ENCODE measurements at places on chromosomes 11 and 22.

GRCh38 chr22:50575426-50575941 lies 2.7 kb downstream of the CPT1B start:
- no peak for DNase-seq

GRCh38 chr22:20656516-20656901 lies 117.4 kb upstream of the SERPIND1 start:
- DNase-seq, result no peak

- peak; percentile 50 for DNase-seq
These were observed 542 bp downstream of the GCAT start for GRCh38 chr22:37808294-37808657.

GRCh38 chr11:94794287-94795168 lies 26.4 kb downstream of the AMOTL1 start:
- DNase-seq, result peak; percentile 91

- no peak for DNase-seq
These were observed 3.4 kb downstream of the KIRREL3 start for GRCh38 chr11:126997196-126997595.

DNA sequence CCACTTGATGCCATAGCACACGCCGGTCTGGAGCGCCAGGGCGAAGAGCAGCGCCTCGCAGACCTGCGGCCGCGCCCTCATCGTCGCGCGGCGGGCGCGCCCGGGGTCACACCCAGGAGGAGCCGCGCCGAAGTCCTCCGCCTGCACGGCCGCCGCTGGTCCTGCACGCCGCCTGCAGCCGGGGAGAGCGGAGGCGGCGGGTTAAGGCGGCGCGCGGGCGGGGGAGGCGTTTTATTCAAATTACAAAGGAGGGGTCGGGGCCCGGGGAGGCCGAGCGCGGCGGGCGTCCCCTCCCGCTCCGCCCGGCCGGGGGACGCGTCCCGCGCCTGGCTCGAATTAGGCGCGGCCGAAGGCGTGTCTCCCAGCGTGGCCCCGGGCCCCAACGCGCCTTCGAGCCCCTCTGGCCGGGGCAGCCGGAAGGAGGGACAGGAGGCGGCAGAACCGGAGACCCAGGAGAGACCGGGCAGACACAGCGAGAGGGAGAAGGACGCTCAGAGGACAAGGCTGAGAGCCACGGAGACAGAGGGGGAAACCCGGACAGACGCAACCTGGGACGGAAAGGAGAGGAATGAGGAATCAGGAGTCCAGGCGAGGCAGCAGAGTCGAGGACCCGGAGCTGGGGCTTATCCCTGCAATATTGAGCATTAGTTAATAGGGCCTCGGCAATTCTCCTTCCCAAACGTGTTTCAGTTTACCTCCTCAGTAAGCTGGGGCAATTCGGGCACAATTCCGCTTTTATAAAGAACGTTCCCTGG lies at the start of gene WNT11:
Gene WNT11, minus strand, starts transcription at position 176 of the 755 bp plus-strand sequence. Its CDS starts 95 bp downstream, at position 81.
- peak; percentile 70 for DNase-seq

DNA sequence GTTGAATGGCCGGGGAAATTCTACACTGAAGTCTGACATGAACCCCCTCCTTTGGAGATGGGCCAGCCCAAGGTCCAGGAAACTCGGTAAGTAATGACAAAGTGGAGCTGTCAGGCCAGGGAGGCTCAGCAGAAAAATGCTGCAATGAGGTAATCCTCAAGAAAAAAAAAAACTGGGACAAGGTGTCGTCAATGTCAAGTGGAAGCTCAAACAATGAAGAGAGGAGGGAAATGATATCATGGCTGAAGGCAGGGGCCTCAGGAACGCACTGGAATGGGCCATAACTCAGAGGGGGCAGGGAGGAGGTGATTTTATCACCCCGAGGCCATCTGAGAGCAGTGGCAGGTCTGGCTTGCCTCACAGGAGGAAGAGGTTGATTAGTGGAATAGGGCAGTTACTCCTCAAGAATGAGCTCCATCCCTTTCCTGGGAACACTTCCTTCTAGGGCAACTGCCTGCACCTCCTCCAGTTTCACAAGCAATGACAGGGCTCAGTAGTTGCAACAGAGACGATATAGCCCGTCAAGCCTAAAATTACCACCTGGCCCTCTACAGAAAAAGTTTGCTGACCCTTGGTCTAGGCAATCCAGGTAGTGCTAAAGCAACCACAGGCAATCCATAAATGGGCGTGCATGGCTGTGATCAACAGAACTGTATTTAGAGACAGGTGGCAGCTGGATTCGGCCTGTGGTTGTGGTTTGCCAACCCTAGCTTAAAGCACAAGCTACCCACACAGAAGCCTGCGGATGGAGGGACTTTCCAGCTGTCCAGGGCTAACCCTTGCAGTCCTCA lies 65.2 kb downstream of the FBXO7 start:
- DNase-seq, result peak; percentile 52

GRCh38 chr11:13327421-13327820 lies 49.8 kb downstream of the BMAL1 start:
- no peak for DNase-seq

GRCh38 chr11:72681226-72682153 lies 7.3 kb upstream of the PDE2A start:
- DNase-seq, result no peak

- DNase-seq, result no peak
These were observed 1344.3 kb downstream of the TBC1D22A start for GRCh38 chr22:48106715-48107259.

GRCh38 chr11:35765211-35765610 lies 102.6 kb downstream of the TRIM44 start:
- no peak for DNase-seq

GRCh38 chr11:88104408-88104807 lies 70.8 kb downstream of the RAB38 start:
- no peak for DNase-seq

DNA sequence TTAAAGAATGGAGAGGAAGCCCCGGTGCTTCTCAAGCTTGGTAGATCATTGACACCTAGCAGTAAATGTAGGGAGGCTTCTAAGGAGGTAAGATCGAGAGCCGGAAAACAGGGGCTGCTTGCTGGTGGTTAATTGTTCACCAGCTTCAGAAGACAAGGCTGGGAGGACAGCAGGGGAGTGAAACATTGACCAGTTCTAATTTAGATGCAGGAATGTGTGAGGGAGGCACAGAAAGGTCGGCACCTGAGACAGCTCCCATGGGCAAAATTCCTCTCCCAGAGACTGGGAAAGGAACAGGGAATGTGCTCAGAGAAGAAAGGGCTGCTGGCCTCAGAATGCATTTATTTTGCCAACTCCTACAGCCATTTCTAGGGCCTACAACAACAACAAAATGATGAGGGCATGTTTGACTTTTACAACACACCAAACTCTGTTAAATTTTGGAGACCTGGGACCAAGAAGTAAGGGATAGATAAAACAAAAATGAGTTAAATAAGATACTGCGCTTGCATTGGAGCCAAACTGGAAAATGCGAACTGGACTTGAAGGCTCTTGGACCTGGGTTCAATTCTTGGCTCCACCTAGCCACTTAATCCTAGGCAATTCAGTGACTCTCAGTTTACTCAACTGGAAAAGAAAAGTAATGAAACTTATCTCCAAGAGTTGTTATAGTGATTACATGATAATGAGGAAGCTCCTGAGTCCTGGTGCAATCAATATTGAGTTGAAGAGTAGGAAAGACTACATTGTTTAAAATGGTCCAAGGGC lies 31.0 kb downstream of the FZD4 start:
- no peak for DNase-seq

DNA sequence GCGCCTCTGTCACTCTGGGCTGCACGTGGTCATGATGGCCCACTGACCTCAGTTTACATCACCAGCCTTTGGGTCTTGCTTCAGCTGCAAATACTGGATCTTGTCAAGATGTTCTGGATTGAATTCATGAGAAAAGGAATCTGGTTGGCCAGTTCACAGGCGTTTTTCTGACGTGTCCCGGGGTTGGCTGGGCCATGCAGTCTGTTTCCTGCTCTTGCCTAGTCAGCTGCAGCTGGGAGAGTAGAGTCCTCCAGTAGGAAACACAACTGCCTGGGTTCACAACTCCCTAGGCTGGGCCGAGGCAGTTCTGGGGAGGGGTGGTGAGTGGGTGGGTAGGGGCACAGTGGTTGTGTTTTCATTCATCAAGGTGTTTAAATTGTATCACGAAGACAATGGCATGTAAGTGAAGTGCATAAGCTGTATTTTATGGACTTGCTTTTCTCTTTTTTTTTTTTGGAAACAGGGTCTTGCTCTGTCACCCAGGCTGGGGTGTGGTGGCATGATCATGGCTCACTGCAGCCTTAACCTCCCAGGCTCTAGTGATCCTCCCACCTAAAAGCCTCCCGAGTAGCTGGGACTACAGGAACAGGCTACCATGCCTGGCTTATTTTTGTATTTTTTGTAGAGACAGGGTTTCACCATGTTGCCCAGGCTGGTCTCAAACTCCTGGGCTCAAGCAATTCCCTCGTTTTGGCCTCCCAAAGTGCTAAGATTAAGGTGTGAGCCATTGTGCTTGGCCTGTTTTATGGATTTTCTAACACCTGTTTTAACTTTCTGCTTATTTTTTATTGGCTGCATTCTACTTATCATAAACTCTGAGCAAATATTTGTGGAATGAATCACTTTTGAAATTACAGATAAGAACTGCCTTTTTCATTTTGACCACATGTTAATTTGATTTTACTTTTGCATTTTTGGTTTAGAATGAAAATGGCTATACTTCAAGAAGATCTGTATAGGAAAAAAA lies 54.0 kb upstream of the PITPNB start:
- no peak for DNase-seq

- DNase-seq, result no peak
These were observed 81.4 kb downstream of the KCNQ1 start for GRCh38 chr11:2525941-2526807.

DNA sequence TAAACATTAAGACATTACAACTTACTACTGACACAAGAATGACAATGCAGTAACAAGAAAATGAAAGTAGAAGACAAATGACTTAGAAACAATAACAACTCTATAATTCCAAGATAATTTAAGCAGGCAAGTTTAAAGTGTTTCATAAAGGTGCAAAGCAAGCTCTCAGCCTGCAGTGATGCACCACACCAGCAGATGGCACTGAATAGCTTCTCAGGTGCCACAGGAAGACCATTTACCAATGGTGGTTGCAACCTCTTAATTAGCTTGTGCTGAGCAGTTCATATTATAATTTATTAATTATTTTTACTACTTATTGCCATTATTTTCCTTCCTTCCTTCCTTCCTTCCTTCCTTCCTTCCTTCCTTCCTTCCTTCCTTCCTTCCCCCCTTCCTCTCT lies 60.6 kb downstream of the NXPE2 start:
- peak; percentile 65 for DNase-seq

- DNase-seq, result no peak
These were observed 420.0 kb downstream of the DYNC2H1 start for GRCh38 chr11:103529181-103529684.

DNA sequence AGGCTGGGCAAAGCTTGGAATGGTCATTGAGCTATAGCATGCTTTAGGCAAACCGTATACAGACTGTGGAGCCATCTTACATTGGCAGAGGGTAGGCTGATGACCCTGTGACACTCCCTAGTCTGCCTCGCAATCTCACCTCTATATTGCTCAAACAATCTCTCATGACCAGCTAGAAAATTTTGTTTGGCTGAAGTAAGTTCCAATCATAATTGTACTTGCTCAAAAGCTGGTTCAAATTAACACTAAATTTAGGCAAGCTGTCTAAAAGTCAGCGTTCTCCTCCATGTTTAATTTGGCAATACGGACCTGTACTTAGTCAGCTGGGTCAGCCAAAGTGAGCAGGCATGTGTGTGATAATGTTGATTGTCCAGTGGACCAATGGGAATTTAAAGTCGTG lies 133.0 kb downstream of the SWAP70 start:
- DNase-seq, result no peak

DNA sequence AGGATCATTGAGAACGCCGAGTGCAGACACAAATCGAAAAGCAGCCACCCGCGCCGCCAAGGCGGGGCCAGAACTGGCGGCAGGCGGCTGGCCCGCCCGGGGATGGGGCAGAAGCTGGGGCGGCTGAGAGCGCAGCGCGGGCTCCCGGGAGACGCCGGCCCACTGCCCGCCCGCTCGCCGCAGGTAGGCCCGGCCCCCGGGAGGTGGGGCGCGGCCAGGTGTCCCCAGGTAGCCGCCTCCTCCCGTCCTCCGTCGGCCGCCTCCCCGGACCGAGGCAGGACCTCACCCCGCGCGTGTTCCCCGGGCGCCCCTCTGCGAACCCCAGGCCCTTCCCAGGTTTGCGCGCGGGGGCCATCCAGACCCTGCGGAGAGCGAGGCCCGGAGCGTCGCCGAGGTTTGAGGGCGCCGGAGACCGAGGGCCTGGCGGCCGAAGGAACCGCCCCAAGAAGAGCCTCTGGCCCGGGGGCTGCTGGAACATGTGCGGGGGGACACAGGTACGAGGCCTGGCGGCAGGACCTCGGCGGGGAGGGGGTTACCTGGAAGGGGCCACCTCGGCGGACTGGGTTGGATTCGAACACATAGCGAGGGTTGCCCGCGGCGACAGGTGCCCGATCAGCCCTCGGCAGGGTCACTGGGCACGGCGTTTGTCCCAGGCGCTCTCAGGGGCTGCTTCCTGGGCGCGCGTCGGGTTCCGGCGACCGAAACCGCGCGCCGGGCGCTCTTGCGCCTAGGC lies at the start of gene PRRG4:
Gene PRRG4, plus strand, starts transcription at position 248 of the 733 bp plus-strand sequence. CDS start 603 bp downstream, outside the sequence.
- DNase-seq, result peak; percentile 86

GRCh38 chr11:124214027-124214426 lies 26.9 kb upstream of the OR8G1 start:
- no peak for DNase-seq

- peak; percentile 72 for DNase-seq
These were observed 12.7 kb upstream of the TMEM218 start for GRCh38 chr11:125123947-125124617.

DNA sequence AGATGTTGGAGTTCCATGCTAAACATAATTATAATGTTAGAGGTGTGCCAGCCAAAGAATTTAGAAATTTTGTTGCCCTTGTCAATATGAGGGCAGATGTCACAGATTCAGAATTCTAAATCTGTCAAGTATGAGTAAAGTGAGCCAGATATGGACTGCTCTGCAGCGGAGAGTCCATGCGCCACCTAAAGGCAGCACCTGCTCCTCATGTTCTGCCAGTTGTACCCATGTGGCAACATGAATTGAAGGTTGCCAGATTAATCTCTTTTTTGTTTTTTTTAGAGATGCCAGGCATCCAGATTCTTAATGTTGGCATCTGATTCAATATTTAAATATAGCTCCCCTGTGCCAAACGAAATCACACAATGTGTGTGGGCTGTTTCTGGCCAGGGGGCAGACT lies 678.6 kb upstream of the ANO5 start:
- DNase-seq, result peak; percentile 44

GRCh38 chr11:83523676-83524075 lies 237.5 kb upstream of the CCDC90B start:
- no peak for DNase-seq

- DNase-seq, result peak; percentile 95
These were observed 8.8 kb upstream of the CTSD start for GRCh38 chr11:1772270-1773130.

GRCh38 chr11:76742902-76743301 lies 40.3 kb upstream of the TSKU start:
- no peak for DNase-seq

GRCh38 chr11:75802913-75803820 lies 11.8 kb upstream of the UVRAG start:
- peak; percentile 86 for DNase-seq
